ENCODE measurements at places on chromosomes 7 and 10.

- DNase-seq, result no peak
Observed at GRCh38 chr10:99983280-99983988, 26.3 kb downstream of the DNMBP start.

GRCh38 chr7:130299866-130300265, 6.9 kb downstream of the CPA4 start:
- DNase-seq, result no peak

DNA sequence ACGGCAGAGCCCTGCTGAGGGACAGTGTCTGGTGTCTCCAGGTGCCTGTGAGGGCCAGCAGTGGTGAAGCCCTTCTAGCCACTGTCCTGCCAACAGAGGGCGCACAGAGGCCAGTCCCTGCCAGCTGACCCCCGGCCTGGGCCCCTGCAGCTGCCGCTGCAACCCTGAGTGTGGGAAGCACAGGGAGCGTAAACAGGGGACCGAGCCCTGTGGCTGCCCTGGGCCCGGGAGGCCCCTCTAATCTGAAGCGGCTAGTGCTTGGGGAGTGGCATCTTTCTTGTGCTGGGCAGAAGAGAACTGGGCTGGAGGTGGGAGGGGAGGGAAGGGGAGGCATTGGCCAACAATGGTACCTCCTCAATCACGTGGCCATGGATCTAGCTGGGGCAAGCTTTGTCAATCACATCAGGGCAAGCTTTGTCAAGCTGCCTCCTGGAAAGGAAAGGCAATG, 34.6 kb downstream of the TRIM8 start:
- peak; percentile 25 for DNase-seq

DNA sequence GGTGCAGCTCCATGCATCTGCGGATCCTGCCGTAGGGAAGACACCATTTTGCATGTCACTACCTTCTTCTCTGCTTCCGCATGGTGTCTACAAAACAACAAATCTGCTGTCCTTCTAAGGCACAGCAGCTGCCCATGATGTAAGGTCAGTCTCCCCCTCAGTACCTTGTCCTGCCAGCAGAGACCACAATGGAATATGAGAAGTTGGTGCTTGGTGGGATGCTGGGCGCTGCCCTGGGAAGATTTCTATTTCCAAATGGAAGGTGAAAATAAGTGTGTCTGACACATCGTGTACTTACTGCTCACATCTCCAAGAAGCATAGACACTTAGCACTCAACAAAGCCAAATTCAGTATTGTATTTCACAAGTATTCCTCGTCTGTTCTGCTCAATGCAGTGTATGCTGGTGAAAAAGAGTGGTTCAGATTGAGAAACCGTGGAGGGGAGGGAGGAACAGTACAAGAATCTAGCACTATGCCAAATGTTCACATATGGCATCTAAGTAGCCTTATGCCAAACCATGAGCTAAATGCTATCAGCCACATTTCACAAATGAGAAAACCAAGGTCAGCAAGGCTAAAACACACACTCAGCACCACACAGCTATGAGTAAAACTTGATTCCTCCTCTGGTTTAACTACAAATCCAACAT, 95.0 kb downstream of the GRB10 start:
- DNase-seq, result no peak

DNA sequence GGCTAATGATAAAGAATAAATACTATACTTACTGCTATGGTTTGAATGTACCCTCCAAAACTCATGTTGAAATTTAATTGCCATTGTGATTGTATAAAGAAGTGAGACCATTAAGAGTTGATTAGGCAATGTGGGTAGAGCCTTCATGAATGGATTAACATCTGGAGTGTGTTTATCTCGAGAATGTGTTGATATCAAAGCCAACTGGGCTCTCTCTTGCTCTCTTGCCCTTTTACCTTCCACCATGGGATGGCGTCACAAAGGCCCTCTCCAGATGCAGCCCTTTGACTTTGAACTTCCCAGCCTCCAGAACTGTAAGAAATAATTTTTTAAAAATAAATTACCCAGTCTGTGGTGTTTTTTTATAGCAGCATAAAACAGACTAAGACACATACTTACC, 50.1 kb upstream of the GHITM start:
- DNase-seq, result no peak

DNA sequence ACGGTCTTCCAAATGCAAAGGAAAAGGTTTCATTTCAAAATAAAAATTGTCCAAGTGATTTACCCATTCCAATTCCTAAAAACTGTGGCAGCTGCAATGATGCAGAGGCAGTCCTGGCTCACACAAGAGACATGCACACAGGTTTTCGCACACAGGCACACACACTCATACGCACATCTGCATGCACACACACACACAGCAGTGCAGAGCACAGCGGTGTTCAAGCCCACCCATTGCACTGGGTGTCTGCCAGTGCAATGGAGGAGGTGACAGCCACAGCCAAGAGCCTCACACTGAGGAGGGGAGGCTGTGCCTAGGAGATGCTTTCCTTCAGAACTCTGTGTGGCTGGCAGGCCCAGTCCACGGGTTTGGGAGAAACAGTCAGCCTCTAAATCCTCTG, 123.7 kb downstream of the SLIT1 start:
- DNase-seq, result no peak

DNA sequence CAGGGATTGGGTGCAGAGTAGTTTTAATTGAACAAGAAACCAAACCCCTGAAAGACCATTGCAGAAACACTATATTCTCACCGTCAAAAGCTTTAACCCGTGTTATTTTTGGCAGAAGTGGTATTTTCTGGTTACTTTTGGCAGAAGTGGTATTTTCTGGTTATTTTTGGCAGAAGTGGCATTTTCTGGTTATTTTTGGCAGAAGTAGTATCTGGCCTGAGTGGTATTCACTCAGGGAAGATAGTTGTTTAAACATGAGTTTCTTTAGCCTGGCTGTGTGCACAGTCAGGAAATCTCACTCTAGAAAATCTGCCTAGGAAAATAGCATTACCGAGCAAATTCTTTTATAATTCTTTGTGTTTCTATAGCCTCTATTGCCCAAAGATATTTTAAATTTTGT, 322.7 kb downstream of the GFRA1 start:
- DNase-seq, result no peak

DNA sequence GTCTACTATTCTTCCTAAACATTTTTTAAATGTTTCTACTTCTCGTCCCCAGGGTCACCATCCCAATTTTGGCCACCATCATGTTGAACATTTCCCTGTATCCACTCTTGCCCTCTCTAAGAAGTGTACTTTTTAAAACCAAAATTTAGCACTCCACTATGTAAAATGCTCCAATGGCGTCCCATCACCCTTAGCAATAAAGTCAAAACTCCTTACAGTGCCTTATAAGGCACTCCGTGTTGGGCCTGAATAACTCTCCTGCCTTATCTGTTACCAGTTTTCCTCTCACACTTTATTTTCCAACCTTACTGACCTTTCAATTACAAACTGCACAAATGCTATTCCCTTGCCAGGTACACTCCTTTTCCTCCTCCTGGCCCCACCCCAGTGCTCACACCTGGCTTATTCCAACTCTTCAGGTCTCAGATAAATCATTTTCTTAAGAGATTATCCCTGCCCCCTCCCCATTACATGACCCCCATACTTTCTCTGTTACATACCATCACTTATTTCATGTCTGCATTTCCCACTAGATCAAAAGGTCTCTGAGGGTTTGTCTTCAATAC, 1.3 kb downstream of the TMEM168 start:
- DNase-seq, result no peak
